ENCODE measurements at places on chromosomes 12 and 14.

GRCh38 chr14:72603639-72604038, 290.3 kb downstream of the DPF3 start:
- no peak for DNase-seq

GRCh38 chr12:14187002-14187401, 178.5 kb upstream of the ATF7IP start:
- DNase-seq = no peak

DNA sequence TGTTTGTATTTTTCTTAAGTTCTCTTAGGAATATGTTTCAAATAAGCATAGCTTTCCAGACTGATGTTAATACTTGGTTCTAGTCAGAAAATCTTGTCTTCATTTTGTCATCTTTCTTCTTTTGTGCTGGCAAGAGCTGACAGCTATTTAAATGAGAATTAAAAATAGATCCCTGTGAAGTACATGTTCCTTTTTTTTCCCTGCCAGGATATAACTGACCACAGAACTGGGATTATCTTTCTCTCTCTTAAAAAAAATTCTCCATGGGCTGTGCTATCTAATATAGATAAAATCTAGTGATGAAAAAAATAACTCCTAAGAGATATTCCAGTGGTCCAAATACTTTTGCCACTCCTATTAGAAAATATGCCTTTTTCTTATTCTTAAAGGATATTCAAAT, 163.4 kb downstream of the AKAP6 start:
- DNase-seq = no peak

DNA sequence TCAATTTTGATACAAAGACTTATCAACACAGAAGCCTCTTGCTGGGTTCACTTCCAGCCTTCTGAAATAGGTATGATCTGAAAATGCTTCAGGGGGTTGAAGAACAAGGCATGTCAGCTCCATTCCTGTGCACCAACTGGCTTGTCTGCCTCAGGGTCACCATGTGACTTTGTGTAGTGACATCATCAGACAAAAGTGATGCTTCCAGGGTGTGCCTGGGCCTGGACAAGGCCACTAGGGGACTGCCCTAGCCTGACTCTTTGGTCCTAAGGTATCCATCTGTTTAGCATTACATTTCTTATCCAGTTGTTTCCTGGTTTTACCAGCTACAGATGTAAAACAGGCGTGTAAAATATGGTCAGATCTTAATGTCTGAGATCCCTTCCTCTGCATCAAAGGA, 155.6 kb downstream of the CAND1 start:
- no peak for DNase-seq

DNA sequence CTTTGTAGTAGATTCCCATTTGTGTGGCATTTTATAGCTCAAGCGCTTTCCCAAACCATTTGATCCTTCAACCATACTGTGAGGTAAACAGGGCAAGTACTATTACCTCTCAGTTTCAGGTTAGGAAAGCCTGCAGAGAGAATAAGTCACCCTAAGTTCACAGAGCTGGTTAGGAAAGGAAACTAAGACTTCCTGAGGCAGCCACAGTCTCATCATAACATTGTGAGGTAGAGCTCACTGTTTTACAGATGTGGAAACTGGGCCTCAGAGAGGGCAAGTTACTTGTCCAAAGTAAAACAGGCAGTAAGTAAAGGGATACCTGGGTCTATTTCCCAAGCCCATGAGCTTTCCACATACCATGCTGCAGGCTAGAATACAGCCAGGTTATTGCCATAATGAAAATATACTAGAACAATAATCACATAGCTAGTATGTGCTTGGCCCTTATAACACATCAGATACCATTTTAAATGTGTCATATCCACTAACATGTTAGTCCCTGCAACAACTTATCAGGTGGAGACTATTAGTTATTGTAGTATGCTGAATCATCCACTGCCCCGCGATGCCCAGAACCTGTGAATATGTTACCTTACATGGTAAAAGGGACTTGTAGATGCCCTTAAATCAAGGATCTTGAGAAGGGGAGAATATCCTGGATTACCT, 150.9 kb upstream of the GRIP1 start:
- no peak for DNase-seq

DNA sequence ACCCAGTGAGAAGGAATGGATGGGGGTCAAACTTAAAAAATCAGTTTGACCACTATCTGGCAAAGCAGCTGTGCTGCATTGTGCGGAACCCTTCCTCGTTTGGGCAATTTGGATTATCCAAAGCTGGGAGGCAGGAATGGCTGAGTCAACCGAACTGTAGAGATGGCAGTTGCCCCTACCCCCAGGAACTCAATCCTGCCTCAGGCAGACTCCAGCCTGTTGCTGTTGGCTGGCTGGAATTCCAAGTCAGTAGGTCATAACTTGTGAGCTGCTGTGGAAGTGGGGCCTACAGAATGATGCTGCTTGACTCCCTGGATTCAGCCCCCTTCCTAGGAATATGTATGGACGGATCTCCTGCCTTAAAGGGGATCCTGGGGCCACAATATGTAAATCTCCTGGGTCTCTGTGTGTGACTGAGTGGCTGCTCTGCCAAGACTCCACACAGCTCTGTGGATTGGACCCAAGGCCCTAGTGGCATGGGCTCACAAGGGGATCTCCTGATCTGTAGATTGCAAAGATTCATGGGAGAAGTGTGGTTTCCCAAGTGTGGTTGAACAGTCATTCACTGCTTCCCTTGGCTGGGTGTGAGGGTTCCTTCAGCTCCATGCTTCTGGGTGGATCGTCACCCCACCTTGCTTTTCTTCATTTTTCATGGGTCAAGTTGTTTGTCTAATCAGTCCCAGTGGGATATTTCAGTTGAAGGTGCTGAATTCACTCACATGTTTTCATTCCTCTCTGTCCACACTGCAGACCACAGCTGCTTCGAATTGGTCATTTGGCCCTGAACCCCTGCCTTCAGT, 19.2 kb downstream of the LUM start:
- no peak for DNase-seq

- DNase-seq = no peak
Measured at GRCh38 chr12:40435951-40436350, 211.2 kb downstream of the LRRK2 start.

- DNase-seq = no peak
Measured at GRCh38 chr12:93904124-93904523, 226.9 kb downstream of the CRADD start.

- no peak for DNase-seq
Measured at GRCh38 chr12:32841061-32841460, 55.5 kb downstream of the PKP2 start.

DNA sequence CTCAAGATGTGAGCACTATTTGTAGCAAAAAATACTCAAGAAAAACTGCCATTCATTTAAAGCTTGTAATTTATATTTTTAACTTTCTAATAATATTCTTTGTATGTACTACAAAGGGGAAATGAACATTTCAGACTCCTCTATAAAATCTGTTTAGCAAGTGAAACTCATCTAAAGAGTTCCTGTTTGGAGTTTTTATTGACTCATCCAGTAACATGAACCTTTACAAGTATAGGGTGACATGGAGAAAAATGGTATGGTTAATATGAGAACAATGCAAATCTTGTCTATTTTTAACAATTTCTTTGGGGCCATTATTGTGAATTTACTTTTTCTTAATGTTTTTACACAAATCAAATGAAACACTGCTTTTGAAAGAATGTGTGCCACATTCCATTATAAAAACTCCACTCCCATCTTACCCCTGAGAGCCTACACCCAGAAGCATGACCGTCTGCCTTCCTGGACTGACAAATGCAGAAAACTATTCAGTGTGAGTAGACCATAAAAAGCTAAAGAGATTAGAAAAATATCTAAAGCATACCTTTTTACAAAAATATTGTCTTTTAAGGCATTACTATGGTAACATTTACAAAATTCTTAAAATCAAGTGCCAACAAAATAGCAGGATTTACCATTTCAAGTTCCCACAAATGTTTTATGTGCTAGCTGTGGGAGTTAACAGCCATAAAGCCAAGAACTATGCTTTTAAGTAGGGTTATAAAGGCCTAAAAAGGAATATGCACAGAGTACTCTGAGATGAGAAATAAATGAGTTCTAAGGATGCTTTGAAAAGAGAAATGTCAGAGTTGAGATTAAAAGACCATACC, 144.0 kb downstream of the ADAMTS20 start:
- DNase-seq = peak; percentile 11

GRCh38 chr12:89697296-89697695, 11.3 kb downstream of the ATP2B1 start:
- DNase-seq = no peak

GRCh38 chr12:24255920-24256665, 306.6 kb upstream of the SOX5 start:
- DNase-seq = no peak

- peak; percentile 26 for DNase-seq
Measured at GRCh38 chr12:32265951-32266350, 133.4 kb upstream of the FGD4 start.

- no peak for DNase-seq
Measured at GRCh38 chr12:49013428-49013827, 5.1 kb downstream of the PRKAG1 start.

GRCh38 chr14:31659278-31659677, 98.1 kb downstream of the NUBPL start:
- DNase-seq = no peak

DNA sequence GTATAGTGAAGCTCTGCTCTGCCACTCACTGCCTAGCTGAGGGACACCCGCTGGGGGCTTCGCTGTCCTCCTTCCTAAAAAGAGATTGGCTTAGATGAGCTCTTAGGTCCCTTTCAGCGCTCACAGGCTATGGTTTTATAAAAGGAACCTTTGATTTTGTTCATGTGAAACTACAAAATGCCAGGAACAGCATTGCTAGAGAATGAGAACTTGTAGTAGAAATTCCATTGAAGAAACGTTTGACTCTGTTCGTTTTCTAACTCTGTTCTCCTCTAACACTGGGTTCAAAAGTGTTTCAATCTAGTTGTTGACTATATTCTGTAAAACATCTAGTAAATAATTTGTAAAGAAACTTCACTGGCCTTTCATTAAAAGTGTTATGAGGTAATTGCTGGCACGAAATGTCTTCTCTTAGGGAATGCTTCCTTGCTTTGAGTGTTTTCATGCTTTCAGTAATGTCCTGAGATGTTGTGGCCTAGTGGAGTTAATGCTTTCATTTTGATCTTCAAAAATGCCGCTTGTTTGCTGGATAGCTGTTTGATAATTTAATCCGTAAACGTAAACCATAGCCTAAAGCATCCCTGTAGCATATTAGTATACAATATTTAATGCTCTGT, 1.6 kb downstream of the MARK3 start:
- no peak for DNase-seq

DNA sequence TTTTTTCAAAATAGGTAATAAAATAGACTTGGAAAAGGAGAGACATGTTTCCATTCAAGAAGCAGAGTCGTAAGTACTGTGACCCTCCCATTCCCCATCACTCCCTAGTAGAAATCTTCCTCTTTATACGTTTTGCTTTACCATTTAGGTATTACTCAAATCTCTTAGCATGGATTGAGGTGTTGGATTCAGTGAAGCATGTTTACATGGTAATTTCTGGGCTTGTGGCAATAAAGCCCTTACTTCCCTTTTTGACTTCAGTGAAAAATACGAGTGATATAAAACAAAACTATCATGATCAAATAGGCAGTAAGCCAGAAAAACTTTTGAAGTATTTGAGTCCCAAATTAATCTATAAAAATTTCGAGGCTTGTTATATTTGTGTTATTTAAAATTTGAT, 27.4 kb downstream of the RAB21 start:
- peak; percentile 27 for DNase-seq

DNA sequence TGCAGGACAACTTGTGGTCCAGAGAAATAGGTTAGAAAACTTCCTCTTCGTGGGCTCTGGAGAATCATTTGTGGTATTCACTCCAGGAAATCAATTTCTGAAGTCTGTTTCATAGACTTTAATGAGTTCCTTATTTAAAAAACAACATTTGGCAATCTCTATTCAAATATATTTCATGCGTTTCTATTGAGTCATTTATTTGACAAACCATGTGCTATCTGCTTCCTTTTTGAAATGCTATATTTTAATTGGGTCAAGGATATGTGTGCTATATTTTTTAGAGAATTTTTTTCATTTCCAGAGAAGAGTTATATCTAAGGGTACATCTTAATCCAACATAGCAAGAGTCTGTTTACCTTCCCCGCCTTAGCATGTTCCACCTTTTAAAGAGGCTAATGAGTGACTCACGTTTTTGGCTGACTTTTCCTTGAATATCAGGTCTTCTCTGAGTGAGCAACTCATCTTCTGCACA, 252.4 kb upstream of the EGLN3 start:
- no peak for DNase-seq

- no peak for DNase-seq
Measured at GRCh38 chr14:102293781-102294180, 11.2 kb downstream of the MOK start.

DNA sequence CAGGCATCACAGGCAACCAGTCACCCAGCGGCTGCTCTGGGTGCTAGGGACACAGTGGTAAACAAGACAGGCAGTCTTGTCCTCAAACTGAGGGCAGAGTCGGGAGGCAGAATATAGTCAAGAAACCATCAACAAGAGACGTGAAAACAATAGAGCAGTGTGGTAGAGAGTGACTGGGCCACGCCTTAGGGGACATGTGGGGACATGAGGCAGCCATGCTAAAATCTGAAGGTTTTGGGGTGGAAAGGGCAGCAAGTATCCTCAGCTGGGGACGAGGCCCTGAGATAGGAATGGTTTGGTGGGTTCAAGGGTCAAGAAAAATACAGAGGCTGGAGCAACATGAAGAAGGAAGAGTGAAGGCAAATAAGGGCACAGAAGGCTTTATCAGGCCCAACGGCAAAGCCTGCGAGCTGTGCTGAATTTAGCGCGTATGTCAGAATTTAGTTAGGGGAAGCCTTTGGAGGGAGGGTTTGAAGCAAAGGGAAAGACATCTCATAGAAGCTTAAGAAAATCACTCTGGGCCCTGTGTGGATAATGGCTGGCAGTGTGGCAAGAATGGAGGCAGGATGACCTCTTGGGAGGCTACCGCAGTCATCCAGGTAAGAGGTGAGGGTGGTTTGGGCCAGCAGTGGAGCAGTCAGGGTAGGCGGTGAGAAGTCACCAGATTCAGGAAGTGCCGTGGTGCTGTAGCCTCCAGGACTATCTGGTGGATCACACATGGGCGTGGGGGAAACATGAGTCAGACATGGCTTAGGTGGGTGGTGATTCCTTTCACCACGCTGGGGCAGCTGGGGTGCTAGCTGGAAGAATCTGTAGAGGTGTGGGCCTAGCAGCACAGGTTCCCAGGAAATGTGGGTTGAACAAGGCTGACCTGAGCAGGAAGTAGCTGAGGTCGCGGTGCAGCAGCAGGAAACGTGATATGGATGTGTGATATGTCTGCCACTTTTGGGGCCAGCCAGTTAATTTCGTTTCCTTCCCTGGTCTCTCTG, 3.0 kb downstream of the EVL start:
- peak; percentile 32 for DNase-seq

- no peak for DNase-seq
Measured at GRCh38 chr14:60183138-60183537, 17.9 kb upstream of the DHRS7 start.

DNA sequence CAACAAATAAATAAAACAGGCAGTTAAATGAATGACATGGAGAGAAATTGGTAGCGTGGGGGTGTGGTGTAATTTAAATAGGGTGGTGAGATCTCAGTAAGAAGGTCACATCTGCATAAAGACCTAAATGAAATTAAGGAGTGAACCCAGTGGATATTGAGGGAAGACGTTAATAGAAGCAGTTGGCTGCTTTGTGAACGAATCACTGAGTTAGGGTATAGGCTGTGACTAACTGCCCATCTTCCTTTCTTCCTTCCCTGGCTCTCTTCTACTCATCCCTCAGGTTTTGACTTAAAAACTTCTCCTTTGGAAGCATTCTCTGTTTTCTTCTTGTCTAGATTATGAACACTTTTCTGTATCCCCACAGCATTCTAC, 64.7 kb downstream of the BTG1 start:
- no peak for DNase-seq

- DNase-seq = no peak
Measured at GRCh38 chr12:109461846-109462756, 15.0 kb downstream of the KCTD10 start.

All from GM10248 (cell line).